ENCODE measurements at places on chromosomes 13 and 19.
A peak's percentile ranks its signal among the peaks of the same experiment; 100 is the strongest.

DNA sequence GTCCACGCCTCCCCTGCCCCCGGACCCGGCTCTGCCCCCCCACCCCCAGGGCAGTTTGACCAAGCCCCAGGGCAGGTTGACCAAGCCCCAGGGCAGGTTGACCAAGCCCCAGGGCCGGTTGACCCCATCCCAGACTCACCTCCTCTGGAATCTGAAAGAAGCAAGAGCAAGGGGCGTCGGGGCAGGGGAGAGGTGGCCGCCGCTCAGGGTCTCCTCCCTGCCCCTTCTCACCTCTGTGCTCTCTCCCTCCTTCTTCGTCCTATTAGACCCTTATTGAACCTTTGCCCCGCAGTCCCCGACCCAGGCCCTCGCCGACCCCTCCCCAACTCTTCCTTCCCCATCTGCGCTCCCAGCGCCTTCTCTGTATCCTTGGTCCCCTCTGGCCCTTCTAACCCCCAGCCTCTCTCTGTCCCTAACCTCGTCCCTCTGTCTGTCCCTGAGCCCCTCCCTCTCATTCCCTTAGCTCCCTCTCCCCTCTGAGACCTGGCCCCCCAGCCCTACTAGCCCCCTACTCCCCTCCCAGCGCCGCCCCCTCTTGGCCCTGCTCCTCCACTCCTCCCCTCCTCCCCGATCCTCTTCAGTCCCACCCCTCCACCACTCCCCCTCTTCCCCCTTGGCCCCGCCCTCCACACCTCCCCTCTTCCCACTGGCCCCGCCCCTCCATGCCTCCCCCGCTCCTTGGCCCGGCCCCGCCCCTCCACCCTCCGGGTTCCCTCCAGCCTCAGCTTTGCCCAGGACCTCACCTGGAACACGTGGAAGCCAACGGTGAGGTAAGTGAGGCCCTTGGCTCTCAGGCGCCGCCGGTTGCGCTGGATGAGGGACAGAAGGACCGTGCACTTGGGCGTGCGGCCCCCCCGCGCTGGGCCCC lies 7.6 kb downstream of the CAPN12 start:
- DNase-seq = peak; percentile 40

GRCh38 chr19:37243206-37243632 lies 25.2 kb downstream of the ZNF383 start:
- DNase-seq = no peak

- no peak for DNase-seq
These were observed 783.3 kb upstream of the ATXN8OS start for GRCh38 chr13:69324090-69324886.

DNA sequence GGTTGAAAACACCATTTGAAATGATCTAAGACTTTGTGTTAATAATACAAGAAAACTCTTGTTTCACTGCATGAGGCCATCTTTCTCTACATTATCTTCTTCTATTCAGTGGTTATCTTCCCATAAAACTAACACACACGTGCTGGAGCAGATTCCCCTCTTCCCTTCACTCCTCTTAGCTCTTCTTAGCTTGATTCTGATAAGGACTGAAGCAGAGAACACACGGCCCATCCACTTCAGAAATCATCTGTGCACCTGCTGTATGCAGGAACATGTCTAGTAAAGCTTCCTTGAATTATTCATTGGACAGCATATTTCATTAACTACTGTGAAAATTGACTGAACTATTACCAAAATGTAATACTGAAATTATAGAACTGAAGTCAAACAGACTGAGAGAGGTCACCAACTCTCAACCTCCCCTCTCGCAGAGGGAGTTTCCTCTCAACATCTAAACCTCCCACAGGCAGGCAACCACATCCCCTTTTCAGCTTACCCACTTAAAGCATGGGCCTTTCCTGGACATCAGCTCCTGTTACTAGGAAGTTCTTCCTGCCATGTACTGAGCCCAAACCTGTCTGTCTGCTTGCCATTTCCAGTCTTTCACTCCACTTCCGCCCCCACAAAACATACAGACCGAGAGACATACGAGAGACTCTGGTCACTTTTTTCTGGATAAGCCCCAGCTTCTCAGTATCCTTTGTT lies 113.9 kb downstream of the CRYL1 start:
- DNase-seq = peak; percentile 84

- DNase-seq = no peak
These were observed 24.4 kb downstream of the FAM124A start for GRCh38 chr13:51246418-51247277.

GRCh38 chr19:30649934-30650614 lies 277.9 kb downstream of the ZNF536 start:
- DNase-seq = peak; percentile 49

GRCh38 chr19:23718802-23719201 lies 31.8 kb upstream of the ZNF675 start:
- DNase-seq = no peak

DNA sequence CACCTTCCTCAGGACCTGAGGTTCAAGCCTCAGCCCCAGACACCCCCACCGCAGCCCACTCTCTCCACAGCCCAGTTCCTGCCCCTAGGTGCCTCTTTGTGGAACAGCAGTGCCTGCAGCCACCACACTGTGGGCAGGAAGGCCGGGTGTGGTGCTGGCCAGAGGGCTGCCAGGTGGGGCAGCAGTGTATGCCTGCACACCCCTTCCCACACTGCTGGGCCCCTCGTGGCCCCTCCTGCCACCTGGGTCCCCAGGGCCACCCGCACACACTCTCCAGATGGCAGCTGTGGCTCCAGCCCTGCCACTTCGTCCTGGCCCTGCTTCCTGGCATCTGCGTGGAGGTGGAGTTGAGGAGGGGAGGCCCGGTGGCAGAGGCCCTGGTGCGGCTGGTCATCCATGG lies 35.1 kb downstream of the HPN start:
- DNase-seq = no peak

GRCh38 chr19:38781058-38781457 lies 7.7 kb upstream of the LGALS7 start:
- no peak for DNase-seq

GRCh38 chr13:20221772-20222171 lies 10.3 kb downstream of the GJB6 start:
- DNase-seq = peak; percentile 91

- no peak for DNase-seq
These were observed 80.3 kb downstream of the ANKRD10 start for GRCh38 chr13:110834572-110834971.

GRCh38 chr19:56351208-56351607 lies 36.6 kb upstream of the ZSCAN5A start:
- no peak for DNase-seq

DNA sequence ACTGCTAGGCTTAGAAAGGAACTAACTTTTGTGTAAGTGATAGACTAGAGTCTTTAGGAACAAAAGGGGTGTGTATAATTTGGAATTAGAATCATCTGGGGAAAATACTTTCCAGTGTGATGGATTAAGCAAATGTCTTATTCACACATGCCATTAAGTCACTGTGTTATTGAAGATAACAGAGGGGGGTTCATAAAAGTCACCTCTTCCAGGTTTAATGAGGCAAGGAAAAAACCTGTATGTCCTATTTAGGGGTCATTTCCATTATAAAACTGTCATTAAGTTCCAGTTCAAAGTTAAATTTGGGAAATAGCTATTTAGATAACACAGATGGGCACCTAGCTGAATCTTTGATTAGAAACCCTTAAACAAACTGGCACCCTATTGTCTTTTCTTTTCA lies 505.0 kb upstream of the GPC6 start:
- DNase-seq = no peak

GRCh38 chr13:35136585-35136984 lies 194.5 kb downstream of the NBEA start:
- no peak for DNase-seq

GRCh38 chr19:40799558-40800338 lies 757 bp downstream of the EGLN2 start:
- peak; percentile 72 for DNase-seq

DNA sequence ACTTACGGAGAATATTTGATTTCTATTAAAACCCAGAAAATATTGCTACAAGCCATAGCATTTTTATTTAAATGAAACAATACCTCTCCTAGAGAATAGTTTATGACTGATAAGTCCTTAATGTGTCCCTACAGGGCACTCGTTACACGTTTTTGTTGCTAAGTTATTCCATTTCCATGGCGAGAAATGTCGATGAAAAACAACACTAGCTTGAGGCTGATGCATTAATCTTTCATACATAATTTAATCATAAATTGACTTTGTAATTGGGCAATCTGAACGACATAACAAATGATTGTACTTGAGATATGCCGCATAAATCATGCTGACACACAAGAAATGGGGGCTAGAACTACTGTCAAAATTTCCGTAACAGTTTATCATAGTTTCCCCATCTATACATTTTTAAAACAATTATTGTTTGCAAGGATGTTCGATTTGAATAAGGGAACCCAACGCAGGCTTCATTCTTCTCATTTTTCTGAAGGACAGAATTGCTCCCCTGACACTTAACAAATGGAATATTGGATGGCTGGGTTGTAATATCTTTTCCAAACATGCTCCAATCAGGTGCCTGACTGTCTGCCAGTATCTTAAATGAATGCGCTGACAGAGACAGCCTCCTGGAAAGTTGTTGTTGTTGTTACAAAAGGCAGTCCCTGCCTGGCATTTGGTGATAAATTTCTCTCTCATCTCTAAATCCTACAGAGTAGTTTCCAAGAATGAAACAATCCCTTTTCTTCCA lies 61.9 kb downstream of the FLT1 start:
- no peak for DNase-seq

- no peak for DNase-seq
These were observed 1090.4 kb downstream of the PCDH9 start for GRCh38 chr13:66139701-66140100.

GRCh38 chr19:56601375-56601774 lies 6.3 kb downstream of the ZNF71 start:
- no peak for DNase-seq

GRCh38 chr13:23129331-23129730 lies 51.4 kb upstream of the SGCG start:
- DNase-seq = peak; percentile 43

DNA sequence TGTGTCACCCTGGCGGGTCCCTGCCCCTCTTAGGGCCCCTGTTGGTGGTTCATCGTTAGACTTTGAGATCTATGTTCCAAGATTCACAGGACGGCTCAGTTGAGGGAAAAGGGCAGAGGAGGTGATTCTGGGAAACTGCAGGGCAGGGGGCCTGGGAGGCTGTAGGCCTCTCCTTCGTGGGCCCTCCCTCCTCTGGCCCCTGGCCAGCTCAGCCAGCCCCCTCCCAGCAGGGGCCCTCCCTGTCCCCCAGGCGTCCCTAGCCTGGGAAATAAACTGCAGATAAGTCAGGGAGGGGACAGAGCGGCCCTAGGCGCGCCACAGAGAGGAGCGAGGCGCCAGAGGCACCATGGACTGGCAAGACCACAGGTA lies 6.5 kb downstream of the HIF3A start:
- no peak for DNase-seq

- DNase-seq = no peak
These were observed 300.2 kb downstream of the DCLK1 start for GRCh38 chr13:35830850-35831450.

- DNase-seq = peak; percentile 33
These were observed 86.2 kb upstream of the HTR2A start for GRCh38 chr13:46982856-46983582.

DNA sequence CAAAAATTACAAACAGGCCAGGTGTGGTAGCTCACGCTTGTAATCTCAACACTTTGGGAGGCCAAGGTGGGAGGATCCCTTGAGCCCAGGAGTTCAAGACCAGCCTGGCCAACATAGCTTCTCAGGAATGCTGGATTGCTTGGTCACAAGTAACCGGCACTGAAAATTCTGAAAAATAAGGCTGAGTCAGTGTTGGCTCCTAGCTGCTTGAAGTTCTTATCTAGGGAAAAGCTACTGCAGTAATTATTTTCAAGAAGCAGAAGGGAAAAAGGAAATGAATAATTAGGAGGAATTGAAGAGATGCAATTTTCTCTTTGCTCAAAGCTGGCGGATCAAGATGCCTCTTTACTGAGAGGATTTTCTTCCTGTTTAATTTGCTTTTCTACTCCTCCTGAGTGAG lies 75.0 kb upstream of the GTF3A start:
- DNase-seq = no peak

GRCh38 chr19:17950310-17951156 lies 16.4 kb upstream of the KCNN1 start:
- DNase-seq = peak; percentile 68

GRCh38 chr19:28539759-28540158 lies 673.2 kb downstream of the UQCRFS1 start:
- DNase-seq = no peak

GRCh38 chr13:99197117-99197651 lies 3.5 kb upstream of the UBAC2 start:
- no peak for DNase-seq

DNA sequence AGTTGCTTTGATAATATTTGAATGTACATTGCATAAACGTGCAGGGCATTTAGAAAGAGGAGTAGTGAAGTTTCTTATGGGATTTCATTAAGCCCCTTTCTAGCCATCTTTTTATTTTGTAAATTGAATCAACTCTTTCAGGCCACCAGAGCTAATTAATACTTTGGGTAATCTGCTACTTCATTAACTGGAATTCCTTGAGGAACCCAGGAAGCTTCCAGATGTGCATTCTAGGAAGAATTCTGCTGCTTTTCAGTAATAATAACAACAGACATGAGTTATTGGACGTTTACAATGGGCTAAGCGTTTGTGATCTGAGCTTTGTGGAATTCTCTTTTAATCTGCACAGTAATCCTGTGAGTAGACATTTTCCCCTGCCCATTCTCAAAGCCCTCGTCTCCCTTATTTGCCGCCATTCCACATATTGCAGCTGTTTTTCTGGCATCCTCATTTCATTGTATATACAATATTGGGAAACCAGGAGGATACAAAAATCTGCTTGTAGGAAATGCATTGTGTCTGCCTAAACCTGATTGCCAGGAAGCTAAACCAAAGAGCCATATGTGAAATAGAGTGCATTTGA lies 103.9 kb downstream of the HS6ST3 start:
- no peak for DNase-seq

- DNase-seq = peak; percentile 51
These were observed 8.1 kb downstream of the PAK4 start for GRCh38 chr19:39133431-39134270.

- DNase-seq = no peak
These were observed 55.8 kb upstream of the KLF2 start for GRCh38 chr19:16268676-16269319.

GRCh38 chr13:27336014-27336673 lies 65.5 kb downstream of the RASL11A start:
- peak; percentile 27 for DNase-seq

DNA sequence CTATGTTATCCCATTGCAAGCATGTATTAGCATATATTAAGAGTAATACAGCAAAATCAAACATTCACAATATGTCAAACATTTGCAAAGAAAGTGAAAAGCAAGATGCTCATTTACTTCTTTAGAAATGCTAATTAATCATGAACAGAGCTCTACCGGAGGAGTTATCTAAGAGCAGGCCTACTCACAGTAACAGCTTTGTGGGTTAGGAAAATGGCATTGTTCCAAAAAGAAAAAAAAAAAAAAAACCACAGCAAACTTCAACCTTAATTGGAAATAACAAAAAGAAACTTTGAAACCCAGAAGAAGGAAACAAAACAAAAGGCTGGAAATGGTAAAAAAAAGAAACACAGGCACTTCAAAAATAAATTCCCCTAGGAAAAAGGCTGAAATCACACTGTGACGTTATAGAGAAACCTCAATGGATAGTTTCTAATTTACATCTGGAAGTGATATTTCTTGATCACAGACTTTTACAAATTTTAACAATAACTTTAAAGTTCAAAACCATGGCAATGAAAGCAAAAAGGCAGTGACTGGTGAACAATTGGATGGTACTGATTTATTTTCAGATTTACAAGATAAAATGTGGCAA lies 1236.8 kb upstream of the SPRY2 start:
- DNase-seq = no peak

Measured in suppressor macrophage treated with lipopolysaccharide for 1 hour (primary cell).